Immature natural killer cell (primary cell): ENCODE measurements at places on chromosomes 1 and 21. TPM values are rescaled to one million over a fixed set of nuclear protein-coding genes. Genes with fewer than 3 reads are reported as not detected.

DNA sequence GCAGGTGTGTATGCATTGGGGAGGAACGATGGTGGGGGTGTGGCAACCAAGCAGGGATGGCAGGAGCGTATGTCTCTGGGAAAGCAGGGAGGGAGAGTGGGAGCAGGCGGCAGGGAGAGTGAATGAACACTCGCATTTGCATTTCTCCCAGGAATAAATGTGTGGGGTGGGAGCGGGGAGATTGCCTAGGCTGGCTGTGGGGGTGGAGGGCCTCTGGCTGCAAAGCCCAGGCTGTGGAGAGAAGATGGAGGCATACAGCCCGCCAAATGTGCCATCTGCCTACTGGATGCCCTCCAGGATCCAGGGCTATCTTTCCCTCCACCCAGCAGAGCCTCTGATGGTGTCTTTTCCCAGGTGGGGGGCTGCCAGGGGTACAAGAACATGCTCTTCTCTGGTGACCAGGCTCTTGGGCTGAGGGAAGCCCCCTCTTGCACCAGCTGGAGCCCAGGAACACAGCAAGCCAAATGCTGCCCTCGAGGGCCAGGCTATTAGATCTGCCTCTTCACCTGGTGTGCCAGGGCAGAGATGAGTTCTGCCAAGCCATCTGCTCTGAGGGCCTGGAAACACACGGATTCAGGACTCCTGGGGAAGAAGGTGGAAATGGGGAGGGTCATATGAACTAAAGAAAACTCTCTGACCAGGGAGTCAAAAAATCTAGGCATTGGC is 1.7 kb upstream of the OPTC start:
- no peak for DNase-seq

GRCh38 chr1:6822530-6823359 is 37.5 kb downstream of the CAMTA1 start:
- no peak for DNase-seq

GRCh38 chr1:24875257-24875656 is 54.8 kb downstream of the RUNX3 start:
- DNase-seq, result no peak

DNA sequence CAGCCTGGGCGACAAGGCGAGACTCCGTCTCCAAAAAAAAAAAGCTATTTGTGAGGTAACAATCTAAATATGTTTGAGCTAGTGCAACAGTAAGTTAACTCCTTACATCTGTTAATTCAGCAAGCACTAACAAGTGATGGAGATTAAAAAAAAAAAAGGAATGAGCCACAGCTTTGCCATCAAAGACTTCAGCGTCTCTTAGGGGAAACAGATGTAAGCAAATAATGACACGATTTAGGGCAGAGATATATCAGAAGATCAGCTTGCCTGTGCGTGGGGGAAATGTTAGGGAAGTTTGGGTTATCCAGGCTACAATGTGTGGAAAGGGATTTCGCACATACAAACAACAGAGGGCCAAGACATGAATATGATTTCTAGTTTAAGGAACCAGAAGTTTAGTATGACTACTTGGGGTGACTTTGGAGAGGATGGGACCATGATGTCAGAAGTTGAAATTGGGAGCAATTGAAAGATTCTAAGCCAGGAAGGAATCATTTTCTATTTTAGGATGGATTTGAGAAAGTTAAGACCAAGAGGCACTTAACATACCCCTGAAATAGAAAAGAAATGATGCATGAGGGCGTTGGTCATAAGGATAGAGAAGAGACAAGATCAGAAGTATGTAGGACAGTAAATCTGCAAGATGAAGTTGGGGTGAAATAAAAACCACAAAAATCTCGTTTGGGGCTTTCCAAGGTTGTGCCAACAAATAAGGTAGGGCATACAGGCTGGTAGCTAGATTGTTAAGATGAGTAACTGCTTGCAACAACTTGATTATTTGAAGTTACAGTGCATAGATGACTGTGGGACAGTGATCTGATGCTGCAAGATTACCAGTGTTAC is 2.4 kb upstream of the BRWD1 start:
- no peak for DNase-seq

DNA sequence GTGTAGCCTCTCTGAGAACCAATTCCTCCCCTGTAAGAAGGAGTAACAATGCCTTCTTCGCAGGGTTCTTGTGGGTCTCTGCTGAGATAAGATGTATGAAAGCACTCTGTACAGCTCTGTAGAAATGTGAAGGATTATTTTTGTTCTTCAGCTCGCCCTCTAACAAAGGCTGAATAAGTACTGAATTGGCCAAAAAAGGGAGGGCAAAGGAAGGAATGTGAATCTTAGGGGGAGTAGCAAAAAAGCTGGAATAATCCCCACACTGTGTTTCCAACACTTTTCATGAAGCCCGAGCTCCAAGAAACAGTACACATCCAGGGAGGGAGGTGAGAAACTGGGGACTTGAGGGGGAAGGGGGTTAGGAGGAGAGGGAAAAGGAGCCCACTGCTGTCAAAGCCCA is 14.0 kb upstream of the SLC41A1 start:
- DNase-seq, result no peak

CLDN17 gene
- not detected for polyA plus RNA-seq
